ENCODE measurements at places on chromosomes 3 and 15.

GRCh38 chr3:43025423-43025822 lies 46.3 kb downstream of the GASK1A start:
- no peak for DNase-seq

GRCh38 chr3:192655628-192656027 lies 71.7 kb downstream of the FGF12 start:
- DNase-seq: no peak

DNA sequence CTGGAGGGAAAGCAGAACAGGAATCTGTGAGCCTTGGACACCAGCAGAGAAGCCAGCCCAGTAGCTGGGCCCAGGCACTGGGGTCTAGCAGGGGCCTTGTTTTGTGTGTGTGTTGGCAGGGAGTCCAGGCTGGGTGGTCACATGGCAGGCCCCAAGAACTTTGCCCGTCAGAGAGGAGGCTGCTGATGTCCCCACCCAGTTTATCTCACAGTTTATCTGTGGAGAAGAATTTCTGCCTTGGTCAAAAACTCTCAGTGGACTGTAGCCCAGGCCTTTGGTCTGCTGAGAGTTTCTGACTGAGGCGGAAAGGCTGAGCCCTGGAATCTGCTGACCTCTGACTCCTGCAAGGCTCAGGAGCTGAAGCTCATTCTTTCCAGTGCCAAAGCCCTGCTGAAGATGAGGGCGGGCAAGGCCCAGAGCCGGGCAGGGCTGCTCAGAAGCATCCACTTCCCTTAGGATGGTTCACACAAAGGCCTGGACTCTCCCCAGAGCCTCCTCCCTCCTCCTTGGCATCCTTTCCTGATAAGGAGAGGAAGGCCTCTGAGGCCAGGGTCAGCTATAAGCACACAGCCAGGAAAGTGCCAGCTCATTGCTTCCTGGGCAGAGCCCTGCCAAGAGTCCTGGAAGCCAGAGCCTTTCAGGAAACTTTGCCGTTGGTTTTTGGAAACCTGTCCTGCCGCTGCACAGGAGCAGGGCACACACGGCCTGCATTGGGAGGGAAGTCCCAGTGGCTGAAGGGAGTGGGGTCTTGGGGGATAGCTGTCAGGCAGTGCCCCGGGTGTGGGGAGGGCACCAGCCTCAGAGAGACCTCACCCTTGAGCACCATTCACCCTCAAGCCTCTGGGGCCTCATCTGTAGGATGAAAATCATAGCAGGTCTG lies 37.2 kb upstream of the SLCO2A1 start:
- DNase-seq: no peak

- no peak for DNase-seq
These were observed 129.1 kb downstream of the MECOM start for GRCh38 chr3:169534439-169534838.

- DNase-seq: no peak
These were observed 371.9 kb upstream of the CNTN4 start for GRCh38 chr3:1726741-1727140.

GRCh38 chr15:38709196-38709595 lies 144.6 kb upstream of the RASGRP1 start:
- no peak for DNase-seq

DNA sequence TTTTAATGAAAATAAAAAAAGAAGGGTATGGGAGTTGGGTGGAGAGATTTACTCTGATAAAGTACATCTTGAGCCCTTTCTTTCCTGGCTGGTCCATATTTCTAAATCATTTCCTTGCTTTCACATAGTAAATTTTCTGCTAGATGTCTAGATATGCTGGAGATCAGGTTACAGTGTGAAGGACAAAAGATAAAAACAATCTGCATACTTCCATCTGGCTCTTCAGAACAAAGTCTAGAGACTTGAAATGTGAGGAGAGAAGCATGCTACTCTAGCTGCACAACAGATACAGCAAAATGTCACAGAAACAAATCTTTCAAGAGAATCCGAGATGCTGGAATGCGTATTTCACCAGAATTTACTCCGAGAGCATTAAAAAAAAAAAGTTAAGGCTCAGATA lies 42.2 kb downstream of the FOXP1 start:
- no peak for DNase-seq
